ENCODE measurements at places on chromosomes 4 and X.

DNA sequence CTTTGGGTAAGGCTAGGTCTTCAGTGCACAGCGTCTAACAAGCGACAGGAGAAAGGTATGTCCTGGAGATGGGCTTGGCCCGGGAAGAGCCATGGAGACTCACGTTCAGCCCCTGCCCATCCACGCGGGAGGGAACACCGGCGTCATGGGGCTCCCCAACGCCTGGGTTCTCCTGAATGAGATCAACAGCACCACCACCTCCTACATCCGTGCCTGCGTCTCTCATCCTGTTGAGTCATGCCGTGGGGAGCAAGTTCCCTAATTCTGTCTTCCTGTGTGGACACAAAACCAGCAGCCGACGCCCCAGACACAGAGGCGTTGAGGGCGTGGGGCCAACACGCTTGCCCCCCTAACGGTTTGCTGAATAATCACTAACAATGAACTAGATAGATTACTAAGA is 20.1 kb upstream of the IL3RA start:
- DNase-seq = no peak

GRCh38 chr4:110129544-110129943 is 68.9 kb downstream of the ELOVL6 start:
- no peak for DNase-seq

DNA sequence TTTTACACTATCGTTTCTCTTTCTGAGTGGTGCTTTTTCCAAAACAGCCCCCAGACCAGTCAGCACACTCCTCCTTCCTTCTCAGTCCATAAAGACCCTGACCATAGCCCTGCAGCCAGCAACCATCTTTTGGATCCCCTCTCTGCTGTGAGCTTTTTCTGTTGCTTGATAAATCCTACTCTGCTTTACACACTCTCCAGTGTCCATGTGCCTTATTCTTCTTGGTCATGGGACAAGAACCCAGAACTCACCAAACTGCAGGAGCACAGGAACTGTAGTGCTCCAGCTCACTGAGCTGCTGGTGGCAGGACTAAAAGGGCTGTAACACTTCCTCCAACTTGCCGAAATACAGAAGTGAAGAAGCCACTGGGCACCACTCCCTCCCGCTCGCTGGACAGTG is 32.5 kb downstream of the COX18 start:
- DNase-seq = no peak

DNA sequence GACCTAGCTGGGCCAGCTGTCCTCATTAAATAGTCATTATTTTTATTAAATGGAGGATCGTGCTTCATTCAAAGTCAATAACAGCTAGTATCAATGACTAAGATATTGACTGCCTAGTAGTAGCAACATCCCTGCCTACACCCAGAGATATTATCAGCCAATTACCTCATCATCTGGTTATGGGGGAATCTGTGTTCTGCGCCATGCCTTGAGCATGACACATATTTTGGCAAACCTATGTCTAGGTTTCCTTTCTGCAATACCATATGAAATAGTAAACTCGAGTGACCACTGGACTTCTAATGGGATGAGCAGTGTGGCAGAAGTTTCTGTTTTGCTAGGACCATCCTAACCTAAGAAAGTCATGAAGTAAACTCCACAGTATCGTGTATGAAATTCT is 50.0 kb upstream of the AADAT start:
- no peak for DNase-seq

- no peak for DNase-seq
These were observed 43.4 kb upstream of the KLF3 start for GRCh38 chr4:38620527-38621027.

GRCh38 chr4:2438822-2439718 is 20.3 kb downstream of the CFAP99 start:
- no peak for DNase-seq

- no peak for DNase-seq
These were observed 23.6 kb downstream of the PPP2R3B start for GRCh38 chrX:362937-363620.

GRCh38 chrX:130552444-130553073 is 150.8 kb downstream of the RBMX2 start:
- DNase-seq = no peak

- DNase-seq = no peak
These were observed 101.0 kb downstream of the OPHN1 start for GRCh38 chrX:68332201-68332731.

- DNase-seq = no peak
These were observed at the start of gene NXF3 for GRCh38 chrX:103092942-103093341. TSS of gene NXF3 (minus strand) at chrX:103093143. CDS start at chrX:103093023, 120 bp downstream.

- DNase-seq = no peak
These were observed 136.0 kb upstream of the STX18 start for GRCh38 chr4:4677556-4678522.
